Activated CD8-positive, alpha-beta memory T cell treated with anti-CD3 and anti-CD28 coated beads, Interleukin-2, amount 50 U/mL, for 4 hours (primary cell): ENCODE measurements at places on chromosomes 7 and 10.
A peak's percentile ranks its signal among the peaks of the same experiment; 100 is the strongest.

GRCh38 chr7:144670218-144670617, 165.6 kb downstream of the TPK1 start:
- DNase-seq = no peak

DNA sequence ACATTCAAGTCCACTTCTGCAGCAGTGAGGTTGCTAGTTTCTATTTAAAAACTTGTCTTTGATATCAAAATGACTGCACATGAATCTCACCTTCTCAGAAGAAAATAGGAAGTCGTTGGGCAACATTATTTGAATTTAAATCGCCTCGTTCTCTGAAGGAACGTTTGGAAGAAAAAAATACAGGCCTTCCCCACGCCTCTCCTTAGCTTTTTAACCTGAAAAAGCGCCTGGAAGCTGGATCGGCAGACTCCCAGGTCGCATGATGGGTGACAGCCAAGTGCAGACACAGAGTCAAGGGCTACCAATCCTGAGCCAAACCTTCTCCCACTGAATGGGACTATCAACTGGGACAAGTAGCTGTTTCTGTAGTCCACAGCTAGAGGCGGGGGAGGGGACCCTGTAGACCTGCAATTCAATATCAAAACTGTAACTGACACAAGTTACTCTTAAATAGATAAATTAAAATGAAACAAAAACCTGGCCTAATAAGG, 2.2 kb downstream of the FAM53B start:
- no peak for DNase-seq

DNA sequence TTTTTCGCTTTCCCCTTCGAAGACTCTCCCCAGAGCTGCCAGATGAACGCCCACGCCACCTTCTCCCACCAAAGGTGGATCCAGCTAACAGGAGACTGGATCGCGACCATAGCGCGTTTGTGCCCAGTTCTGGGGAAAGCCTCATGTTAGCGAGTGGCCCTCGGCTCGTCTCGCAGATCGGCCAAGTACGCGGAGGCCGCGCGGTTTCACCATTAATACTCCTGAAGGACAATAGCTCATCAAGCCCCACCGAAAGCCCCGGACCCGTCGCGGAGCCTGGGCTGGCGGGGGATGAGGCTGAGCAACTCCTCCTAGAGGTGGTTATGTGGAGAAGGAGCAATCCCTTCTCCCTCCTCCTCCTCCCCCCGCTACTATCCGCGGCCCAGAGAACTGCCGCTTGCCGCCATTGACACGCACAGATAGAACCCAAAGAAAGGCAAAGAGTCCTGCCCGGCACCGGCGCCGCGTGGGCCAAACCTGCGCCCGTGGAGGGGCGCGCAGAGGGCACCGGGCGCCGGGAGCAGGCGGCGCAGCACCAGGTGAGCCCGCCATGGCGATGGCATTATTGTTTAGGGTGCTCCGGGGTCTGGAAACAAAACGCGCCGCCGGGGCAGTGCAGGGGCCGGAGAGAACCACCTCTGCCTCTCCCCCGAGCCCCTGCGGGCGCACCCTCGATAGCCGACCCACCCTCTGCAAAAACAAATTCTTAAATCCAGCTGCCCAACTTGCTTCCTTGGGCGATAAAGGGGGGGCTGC, at the start of gene MACROH2A2:
Gene MACROH2A2, plus strand, starts transcription at position 385 of the 756 bp plus-strand sequence. CDS start 22,813 bp downstream, outside the sequence.
- DNase-seq = no peak

DNA sequence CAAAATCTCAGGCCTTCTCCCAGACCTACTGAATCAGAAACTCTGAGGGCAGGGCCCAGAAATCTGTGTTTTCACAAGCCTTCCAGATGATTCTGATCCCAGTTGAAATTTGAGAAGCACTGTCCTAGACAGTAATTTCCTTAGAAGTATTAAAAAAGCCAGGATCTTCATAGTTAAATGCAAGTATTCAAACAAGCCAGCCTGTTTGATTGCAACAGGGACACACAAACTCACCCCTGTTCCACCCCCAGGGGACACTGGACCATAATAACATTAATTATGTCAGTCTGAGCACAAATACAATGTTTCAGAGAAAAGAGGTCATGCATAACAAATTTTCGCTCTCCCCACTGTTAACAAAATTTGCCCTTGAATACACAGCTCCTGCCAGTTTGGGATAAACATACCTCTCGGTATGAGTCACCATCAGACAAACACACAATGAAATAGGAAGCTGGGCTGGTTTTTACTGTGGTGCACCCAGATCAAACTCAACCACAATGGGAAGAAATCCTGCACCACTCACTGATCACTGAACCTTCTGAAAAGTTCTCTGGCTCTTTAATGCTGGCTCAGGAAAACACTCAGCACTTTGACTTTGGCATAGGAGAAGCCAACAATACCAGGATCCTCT, 34.3 kb downstream of the ABLIM1 start:
- no peak for DNase-seq

GRCh38 chr7:70092314-70093204, 494.3 kb downstream of the AUTS2 start:
- DNase-seq = no peak

GRCh38 chr7:50814166-50814565, 31.5 kb upstream of the GRB10 start:
- DNase-seq = no peak

- no peak for DNase-seq
Observed at GRCh38 chr7:139695588-139695987, 82.2 kb downstream of the HIPK2 start.

- no peak for DNase-seq
Observed at GRCh38 chr7:155193716-155194115, 104.0 kb upstream of the INSIG1 start.

GRCh38 chr10:124394583-124394982, 24.1 kb downstream of the OAT start:
- DNase-seq = no peak

GRCh38 chr10:13247246-13247645, 13.1 kb upstream of the UCMA start:
- no peak for DNase-seq

DNA sequence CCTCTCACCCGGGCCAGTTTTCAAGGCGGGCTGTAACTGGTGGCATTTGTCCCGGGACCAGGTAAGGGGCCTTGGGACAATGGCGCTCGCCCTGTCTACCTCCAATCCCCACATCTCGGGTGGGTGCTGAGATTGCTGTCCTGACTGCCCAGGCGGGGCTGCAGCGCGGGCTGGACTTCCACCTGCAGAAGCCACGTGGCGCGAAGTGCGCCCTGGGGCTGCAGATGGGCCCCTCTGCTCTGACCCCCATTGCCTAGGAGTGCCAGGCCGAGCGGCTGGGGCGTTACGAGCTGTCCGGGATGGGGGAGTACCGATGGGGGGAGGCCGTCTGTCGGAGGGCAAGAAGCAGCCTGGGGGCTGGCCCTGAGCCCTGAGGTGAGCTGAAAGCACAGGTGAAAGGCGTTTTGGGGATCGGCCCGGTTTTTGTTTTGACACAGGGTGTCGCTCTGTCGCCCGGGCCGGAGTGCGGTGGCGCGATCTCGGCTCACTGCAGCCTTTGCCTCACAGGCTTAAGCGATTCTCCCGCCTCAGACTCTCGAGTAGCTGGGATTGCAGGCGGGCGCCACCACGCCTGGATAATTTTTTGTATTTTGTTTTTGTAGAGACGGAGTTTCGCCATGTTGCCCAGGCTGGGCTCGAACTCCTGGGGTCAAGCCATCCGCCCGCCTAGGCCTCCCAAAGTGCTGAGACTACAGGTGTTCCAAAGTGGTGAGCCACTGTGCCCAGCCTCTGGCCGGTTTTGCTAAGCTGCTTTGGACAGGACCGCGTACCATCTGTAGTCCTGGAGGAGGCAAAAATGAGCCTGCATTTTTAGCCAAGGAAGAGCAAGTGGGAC, at the start of gene SFXN2:
Gene SFXN2, plus strand, starts transcription at position 16 of the 835 bp plus-strand sequence. CDS start 12,001 bp downstream, outside the sequence.
- peak; percentile 49 for DNase-seq

GRCh38 chr10:35789996-35790395, 147.9 kb upstream of the FZD8 start:
- DNase-seq = no peak

- DNase-seq = no peak
Observed at GRCh38 chr7:156309016-156309620, 331.5 kb upstream of the RNF32 start.

DNA sequence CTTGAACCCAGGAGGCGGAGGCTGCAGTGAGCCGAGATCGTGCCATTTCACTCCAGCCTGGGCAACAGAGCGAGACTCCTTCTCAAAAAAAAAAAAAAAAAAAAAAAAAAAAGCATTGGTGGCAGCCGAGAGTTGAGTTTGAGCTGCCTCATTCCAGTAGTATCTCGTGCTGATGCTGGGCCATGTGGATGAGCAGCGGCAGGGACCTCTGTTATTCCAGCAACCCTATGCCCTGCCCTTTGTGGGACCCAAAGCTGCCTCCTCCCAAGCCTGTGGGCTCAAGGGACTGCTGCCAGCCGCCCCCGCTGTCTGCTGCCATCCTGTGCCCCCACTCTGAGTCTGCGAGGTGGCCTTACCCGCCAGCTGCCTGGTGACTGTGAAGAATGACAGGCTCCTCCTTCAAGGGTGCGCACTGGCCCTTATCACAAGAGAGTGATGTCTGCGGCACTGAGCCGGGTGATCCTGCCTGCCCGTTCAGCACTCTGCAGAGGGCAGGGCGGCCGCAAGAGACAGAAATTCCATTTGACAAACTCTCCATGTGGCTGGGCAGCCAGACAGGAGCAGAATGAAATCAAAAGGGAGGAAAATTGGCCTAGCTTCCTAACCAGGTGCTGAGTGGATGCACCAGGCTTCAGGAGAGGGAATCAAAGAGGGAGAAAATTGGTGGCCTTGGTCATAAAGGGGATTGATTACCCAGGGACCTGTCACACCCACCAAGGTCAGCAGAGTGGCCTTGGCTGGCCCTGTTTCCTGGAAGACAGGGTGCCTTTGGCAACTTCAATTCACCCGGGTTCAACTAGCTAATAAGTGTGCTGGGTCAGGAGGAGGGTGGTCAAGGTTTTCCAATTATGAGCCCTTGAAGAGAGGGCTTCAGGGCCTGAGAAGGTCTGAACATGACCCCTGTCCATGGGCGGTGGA, 65.3 kb upstream of the ZMIZ1 start:
- no peak for DNase-seq

GRCh38 chr7:90645784-90646183, 49.7 kb downstream of the CDK14 start:
- DNase-seq = no peak

- DNase-seq = peak; percentile 79
Observed at GRCh38 chr10:101050208-101051069, 11.3 kb upstream of the KAZALD1 start.

GRCh38 chr7:2172311-2173188, 60.2 kb downstream of the MAD1L1 start:
- DNase-seq = no peak

- DNase-seq = no peak
Observed at GRCh38 chr7:98418271-98418635, 17.4 kb upstream of the BAIAP2L1 start.

- peak; percentile 62 for DNase-seq
Observed at GRCh38 chr10:72248468-72249151, 25.1 kb upstream of the DDIT4 start.

DNA sequence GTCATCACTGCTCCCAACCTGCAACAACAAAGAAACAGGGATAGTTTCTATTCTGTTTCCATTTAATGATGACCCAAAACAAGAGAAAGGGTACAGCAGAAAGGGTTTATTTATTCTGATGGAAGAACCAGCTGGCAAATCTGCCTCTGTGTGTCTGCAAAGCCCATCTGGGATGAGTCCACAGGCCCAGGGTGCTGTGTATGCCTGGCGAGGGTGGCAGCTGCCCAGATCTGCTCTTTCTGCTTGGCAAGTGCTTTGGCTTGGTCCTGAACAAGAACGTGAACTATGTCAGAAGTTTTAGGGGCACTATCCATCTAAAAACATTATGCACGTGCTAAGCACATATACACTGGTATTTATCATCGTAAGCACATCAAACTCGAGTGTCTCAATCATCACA, 333.8 kb downstream of the CXCL12 start:
- no peak for DNase-seq

DNA sequence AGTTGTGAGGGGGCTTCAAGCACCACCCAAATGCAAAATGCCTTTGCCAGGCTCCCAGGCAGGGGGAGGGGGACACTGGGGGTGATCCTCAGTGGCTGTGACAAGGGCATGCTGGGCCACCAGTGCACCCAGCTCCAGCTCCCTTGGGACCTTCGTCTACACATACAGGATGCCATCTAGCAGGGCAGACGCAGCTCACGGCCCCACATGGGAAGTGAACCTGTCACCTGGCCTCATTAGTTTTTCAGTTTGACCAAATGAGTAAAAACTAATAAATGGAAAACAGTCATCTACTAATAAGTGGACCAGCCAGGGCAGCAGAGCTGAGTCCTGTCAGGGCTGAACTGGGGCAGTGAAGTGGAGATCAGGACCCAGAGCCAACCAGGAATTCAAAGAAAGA, 50.2 kb downstream of the TLL2 start:
- no peak for DNase-seq

DNA sequence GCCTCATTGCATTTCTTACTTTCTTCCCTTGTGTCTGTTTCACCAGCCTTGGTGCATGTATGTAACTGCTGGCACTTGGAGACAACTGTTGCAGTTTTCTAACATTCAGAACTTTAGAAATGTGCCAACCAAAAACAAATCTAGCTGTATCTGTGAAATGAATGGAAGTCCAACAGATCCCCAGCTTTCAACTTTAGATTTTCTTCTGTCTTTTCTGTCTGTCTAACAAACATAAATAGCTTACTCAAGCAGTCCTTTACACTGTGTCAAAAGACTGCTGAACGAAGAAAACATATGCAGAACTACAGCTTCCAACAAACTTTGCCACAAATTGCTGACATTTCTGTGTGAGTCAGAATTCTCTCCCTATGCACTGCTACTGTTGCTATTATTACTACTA, 30.9 kb downstream of the SORCS1 start:
- DNase-seq = no peak

DNA sequence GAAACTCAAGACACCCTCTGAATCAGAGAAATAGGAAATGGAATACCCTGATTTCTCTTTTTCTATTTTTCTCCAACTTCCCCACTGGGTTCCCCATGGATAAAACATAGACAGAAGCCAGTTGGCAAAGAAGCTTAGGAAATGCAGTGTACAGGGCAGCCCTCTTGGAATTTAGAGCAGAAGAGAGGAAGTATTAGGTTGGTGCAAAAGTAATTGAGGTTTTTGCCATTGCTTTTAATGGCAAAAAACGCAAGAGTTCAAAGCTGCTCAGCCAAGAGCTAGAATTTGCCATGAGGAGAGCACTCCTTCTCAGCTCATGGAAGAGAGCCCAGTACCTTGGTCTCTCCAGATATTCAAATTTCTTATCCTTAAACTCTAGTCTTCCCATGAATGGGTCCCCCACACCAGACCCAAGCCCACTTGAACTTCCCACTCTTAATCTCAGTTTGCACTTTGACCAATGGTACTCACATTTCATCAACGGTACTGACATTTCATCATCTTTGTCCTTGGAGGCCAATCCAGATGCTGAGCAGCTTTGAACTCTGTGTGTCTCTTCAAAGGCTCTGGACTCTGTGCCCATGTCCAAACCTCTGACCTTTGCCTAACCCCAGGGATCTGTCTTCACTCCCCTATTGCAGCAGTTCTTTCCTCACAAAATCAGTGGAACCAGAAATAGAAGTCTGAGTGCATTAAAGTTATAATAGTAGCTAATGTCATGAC, 73.2 kb upstream of the PPP1R3C start:
- no peak for DNase-seq

GRCh38 chr10:77157248-77158019, 480.2 kb downstream of the KCNMA1 start:
- no peak for DNase-seq

- no peak for DNase-seq
Observed at GRCh38 chr10:89738551-89739209, 37.3 kb downstream of the KIF20B start.

- no peak for DNase-seq
Observed at GRCh38 chr10:26780106-26780792, 80.5 kb downstream of the ABI1 start.

GRCh38 chr10:125076891-125077541, 83.3 kb downstream of the CTBP2 start:
- DNase-seq = no peak
